ENCODE measurements at places on chromosomes 16 and 17.

DNA sequence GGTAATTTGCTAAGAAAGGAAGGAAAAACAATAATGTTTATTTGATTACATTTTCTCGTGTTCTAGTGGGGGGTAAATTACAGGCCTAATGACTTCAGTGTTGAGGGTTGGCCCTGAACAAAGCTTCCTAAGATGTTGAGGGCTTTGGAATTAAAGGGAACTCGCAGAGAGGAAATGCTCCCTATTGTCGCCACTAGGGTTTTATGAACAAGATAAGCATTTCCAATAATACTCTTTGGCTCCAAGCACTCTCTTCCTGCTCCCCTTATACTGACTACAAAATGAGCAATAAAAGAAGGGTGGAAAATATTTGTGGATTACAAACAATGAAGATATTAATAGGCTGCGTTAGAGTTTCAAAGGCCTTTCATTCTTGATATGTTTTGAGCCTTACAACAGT is 363.6 kb downstream of the HS3ST3B1 start:
- no peak for DNase-seq

DNA sequence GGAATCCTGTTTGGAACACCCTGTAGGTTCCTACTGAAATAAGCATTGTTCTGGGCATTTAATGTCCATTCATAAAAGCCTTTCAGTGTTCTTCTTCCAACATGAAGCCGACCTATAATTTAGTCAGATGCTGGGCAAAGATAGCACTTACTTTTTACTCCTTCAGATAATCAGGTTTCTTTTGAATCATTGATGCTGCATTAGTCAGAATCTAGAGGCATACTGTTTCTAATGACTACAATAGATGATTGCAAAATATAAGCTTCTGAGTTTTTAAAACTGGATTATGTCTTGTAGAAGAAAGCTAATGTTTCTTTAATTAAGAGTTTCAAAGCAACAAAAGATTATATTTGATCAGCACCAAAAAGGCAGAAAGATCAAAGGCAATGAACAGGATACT is 16.0 kb downstream of the MMD start:
- DNase-seq = no peak

DNA sequence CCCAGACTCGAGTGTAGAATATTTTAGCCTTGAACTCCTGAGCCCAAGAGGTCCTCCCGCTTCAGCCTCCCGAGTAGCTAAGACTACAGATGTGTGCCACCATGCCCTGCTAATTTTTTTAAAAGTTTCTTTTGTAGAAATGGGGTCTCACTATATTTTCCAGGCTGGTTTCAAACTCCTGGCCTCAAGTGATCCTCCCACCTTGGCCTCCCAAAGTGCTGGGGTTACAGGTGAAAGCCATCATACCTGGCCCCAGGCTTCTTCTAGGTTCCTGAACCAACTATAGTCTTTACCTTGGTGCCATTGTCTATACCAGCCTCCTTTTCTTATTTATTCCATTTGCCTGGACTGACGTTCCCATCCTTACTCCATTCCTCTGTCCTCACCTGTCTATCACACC is 17.1 kb upstream of the PRKAR1A start:
- no peak for DNase-seq

DNA sequence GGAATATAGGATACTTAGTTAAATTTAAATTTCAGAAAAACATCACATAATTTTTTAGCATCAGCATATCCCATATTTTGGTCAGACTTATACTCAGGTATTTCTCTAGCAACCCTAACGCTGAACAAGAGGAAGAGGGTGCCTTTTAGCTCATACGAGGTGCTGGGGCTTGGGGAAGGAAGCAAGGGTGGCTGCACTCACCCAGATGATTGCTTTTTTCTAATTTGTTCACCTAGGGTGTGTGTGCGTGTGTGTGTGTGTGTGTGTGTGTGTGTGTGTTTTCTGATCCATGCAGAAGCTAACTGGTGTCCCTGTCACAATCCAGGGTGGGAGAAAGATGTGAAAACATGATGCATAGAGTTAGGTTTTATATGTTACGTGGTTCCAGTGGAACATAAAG is 81.2 kb downstream of the WNT3 start:
- no peak for DNase-seq

- DNase-seq = no peak
These were observed 11.7 kb downstream of the PECAM1 start for GRCh38 chr17:64378890-64379354.

- no peak for DNase-seq
These were observed 61.5 kb downstream of the NF1 start for GRCh38 chr17:31156326-31156725.

DNA sequence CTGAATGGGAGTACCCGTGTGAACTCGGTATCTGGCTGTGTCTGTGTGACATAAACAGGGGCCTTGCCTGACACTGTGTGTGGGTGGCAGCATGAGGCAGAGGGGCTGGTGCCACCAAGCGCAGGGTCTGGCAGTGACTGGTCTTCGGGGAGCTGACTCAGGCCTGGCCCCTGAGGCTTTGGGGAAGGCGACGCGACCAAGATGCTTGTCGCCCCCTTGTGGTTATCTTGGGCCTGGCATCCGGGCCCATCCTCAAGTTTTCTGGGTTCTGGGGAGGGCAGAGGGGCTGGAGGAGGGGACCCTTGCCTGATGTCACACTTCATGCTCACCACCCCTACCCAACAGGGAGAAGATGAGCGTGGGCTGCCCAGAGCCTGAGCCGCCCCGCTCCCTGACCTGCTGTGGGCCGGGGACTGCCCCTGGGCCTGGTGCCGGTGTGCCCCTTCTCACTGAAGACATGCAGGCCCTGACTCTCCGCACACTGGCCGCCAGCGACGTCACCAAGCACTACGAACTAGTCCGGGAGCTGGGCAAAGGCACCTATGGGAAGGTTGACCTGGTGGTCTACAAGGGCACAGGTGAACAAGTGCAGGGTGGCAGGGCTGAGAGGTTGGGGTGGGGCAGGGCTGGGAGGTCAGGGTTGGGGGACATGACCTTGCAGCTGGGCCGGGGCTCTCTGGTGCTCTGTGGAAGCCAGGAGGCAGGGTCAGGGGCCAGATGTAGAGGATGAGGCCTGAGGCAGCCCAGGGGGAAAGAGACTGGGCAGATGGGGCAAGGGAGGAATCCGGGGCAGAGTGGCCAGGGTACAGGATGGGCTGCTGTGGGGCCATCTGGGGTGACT is 24.9 kb downstream of the SBK1 start:
- peak; percentile 66 for DNase-seq

GRCh38 chr17:27106347-27106981 is 187.4 kb upstream of the WSB1 start:
- DNase-seq = no peak

GRCh38 chr16:18013863-18014262 is 322.7 kb downstream of the NPIPA8 start:
- no peak for DNase-seq

- no peak for DNase-seq
These were observed 100.0 kb downstream of the METRNL start for GRCh38 chr17:83179374-83179773.

GRCh38 chr16:87897521-87898505 is 28.5 kb upstream of the SLC7A5 start:
- DNase-seq = no peak

- DNase-seq = no peak
These were observed 769.1 kb upstream of the CDH8 start for GRCh38 chr16:62805221-62805857.

DNA sequence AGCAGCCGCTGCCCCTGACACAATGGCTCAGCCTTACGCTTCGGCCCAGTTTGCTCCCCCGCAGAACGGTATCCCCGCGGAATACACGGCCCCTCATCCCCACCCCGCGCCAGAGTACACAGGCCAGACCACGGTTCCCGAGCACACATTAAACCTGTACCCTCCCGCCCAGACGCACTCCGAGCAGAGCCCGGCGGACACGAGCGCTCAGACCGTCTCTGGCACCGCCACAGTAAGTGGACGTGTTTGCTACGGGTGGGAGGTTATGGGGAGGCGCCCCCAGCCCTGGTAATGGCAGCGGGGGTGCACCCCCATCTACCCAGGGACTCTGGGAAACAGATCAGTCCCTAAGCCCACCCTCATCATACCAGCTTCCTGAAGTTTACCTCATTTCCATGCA is 185.5 kb downstream of the RBFOX1 start:
- DNase-seq = no peak

DNA sequence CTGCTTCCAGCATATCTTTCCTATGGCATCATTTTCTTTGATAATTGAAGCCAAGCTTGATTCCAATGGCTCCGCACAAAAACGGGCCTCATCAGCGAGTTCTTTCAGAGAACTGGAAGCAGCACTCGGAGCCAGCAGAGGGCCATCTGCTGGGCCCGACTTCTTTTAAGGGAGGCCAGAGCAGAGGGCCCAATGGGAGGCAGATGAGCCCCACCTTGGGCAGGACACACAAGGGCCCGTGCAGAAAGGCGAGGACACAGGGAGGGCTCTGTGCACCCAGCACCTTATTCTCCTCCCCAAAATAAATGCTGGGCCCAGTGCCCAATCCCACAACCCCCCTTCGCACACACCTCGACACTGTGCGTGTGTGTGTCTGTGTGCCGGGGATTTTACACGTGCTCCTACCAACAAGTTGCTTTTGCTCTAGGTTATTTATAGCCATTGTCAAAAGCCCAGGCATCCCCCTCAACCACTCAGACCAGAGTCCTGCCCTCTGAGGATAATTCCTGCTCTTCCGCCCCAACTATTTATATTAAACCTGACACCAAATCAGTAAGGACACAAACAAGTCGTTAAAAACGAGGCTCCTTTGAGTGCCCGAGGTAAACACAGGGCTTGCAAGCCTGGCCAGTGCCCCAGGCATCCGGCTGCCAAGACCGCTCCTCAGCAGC is 6.8 kb downstream of the AXIN2 start:
- no peak for DNase-seq

GRCh38 chr17:69246726-69247375 is 18.2 kb upstream of the ABCA10 start:
- DNase-seq = peak; percentile 36

GRCh38 chr16:22318690-22319358 is 21.6 kb downstream of the POLR3E start:
- peak; percentile 63 for DNase-seq

DNA sequence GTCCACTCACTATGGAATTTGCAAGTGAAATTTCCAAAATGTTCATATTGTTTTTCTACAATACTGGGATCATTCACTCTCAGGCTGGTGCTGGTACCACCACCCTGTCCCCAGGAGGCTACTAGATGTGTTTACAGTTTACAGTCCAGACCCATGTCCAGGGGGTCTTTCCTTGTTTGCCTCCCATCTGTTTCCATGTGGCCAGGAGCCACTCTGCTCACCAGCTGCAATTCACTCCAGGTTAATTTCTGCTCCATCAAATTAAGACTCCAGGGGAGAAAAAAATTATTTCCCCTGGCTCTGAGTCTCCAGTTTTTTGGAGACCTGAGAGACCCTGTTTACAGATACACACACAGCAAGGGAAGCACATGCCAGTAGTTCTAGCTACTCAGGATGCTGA is 12.5 kb upstream of the SRSF1 start:
- DNase-seq = no peak

DNA sequence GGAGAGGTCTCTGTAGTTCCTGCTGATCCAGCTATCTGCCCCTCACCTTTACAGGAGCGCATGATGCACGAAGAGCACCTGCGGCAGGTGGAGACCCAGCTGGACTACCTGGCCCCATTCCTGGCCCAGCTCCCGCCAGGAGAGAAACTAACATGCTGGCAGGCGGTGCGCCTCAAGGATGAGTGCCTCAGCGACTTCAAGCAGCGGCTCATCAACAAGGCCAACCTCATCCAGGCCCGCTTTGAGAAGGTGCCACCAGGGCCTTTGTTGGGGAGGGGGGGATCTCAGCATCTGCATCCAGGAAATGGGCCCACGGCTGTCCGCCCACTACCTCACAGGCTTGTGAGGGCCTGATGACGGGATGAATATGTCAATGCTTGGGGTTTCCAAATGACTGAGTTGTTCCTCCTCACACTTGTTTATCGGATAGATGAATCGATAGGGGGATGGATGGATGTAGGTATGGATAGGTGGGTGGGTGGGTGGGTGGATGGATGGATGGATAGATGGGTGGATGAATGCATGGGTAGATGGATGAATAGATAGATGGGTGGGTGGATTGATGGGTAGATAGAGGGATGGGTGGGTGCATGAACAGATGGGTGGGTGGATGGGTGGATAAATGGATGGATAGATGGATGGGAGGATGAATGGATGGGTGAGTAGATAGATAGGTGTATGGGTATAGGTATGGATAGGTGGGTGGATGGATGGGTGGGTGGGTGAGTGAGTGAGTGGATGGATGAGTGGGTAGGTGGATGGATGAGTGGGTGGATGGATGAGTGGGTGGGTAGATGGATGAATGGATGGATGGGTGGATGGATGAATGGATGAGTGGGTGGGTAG is 7.0 kb upstream of the KATNB1 start:
- peak; percentile 26 for DNase-seq

DNA sequence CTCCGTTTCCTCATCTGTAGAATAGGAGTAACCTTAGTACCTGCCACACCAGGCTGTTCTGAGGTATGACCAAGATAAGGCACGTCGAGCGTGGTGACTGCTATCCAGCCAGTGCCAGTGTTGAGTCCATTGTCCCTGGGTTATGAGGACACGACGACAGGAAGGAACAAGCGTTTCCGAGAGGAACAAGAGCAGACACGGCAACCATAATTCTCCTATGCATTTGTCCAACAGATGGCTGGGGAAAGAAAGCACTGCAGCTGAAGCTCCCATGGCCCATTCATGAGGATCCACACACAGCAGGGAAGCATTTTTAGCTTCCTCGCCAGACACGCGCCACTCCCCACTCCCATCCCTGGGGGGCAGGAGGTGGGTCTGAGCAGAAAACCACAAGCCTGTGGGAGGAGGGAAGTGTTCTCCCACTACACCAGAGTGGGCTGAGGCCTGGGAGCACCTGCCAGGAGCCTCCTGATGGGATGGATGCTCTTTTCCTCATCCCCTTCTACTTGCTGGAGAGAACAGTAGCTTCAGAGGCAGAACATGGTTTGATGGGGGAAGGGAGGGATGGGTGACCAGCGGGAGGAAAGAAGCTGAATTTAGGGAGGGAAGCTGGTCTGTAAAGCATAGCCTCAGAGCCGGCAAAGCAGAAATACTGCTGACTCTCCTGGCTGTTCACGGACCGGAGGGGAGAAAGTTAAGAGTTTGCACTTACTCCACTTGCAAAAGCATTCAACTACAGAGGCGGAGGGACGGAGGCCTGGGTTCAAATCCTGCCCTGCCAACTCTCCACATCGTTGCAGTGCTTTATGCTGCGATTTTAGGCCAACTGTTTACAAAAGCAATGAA is 2.7 kb downstream of the COTL1 start:
- no peak for DNase-seq

DNA sequence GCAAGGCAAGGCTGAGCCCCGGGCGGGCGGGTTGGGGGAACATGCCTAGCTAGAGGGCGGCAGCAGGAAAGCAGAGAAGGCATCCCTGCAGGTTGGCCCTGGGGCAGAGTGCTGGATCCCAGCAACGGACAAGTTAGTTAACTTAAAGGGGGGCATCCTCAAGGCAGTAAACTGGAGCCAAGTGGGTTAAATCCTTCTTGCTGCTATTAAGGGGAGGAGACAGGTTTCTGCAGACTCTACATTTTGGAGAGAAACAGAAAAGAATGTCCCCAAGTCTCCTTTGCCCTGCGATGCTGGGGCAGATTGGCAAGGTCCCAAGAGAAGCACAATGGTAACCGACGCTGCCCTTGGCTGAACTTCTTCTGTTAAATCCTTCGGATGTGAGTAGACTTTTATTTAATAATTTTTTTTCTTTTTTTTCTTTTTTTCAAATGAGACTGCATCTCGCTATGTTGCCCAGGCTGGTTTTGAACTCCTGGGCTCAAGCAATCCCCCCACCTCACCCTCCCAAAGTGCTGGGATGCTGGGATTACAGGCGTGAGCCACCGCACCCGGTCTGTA is 14.0 kb downstream of the ATP5PD start:
- DNase-seq = no peak

All from Caco-2 (cell line).